ENCODE measurements at places on chromosomes 16 and 17.
A peak's percentile ranks its signal among the peaks of the same experiment; 100 is the strongest.

DNA sequence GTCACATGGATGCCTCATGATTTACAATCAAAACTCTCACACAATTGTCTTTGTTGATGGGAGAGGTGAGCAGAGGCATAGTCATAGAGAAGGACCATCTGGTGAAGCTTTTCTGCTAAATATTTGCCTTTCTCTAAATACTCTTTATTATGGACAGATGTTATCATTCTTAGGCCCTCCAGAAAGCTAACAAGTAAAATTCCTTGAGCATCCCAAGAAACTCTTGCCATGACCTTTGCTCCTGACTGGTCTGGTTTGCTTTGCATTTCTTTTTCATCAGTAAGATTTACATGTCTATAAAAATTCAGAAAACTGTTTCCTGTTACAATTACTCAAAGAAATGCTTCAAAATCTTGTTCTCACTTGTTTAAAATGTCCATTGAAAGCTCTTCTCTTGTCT, 1336.6 kb upstream of the CDH8 start:
- DNase-seq = no peak

DNA sequence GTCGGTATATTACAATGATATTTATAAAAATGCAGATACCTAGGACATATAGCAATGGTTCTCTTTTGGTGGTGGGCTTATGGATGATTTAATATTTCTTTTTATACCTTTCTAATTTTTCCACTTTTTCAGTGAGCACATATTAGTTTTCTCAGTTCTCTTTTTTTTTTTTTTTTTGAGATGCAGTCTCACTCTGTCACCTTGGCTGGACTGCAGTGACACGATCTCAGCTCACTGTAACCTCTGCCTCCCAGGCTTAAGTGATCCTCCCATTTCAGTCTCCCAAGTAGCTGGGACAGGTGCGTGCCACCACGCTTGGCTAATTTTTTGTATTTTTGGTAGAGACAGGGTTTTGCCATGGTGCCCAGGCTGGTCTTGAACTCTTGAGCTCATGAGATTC, 15.1 kb downstream of the MAP3K14 start:
- DNase-seq = no peak

DNA sequence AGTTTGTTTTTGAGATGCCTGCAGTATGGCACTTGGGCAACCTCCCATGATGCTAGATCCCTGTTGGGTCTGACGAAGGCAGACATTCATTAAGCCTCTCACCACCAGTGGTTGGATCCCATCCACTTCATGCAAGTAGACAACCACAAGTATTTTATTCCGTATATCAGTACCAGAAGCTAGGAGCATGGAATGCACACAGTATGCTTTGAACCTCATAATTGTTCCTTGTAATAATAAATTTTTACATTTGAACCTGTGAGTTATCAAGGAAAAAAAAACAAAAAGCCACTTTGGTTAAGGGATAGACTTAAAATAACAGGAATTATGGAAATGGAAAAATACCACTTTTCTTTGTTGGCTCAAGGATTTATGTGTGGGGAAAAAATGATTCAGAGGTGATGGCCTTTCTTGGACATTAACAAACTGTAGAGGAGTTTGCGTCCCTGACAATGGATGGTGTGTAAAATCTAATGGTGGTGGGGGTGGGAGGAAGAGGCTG, 107.1 kb upstream of the KCNJ16 start:
- no peak for DNase-seq

GRCh38 chr17:39617446-39618245, 9.1 kb upstream of the PPP1R1B start:
- DNase-seq = peak; percentile 68

GRCh38 chr16:9476744-9477143, 385.3 kb downstream of the HAPSTR1 start:
- no peak for DNase-seq

- no peak for DNase-seq
Observed at GRCh38 chr17:77465358-77466041, 324.7 kb downstream of the SEC14L1 start.

DNA sequence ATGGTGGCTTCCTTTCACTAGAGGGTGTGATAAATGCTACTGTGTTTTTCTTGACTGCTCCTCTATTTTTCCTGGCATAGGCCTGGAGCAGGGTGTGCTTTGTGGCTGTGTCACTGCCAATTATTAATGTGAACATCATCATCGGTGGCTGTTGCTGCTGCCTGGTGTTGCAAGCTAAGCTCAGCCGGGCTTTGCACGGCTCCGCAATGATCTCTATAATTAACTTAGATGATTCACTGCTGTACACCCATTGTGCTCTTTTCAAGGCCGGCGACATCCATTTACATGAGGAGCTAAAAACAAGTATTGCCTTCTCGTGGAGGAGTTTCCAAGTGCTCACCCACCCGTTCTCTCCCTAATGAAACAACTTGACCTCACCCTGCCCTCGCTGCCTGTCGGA, 160.1 kb upstream of the IRX3 start:
- DNase-seq = no peak
